ENCODE measurements at places on chromosomes 2 and 18.

DNA sequence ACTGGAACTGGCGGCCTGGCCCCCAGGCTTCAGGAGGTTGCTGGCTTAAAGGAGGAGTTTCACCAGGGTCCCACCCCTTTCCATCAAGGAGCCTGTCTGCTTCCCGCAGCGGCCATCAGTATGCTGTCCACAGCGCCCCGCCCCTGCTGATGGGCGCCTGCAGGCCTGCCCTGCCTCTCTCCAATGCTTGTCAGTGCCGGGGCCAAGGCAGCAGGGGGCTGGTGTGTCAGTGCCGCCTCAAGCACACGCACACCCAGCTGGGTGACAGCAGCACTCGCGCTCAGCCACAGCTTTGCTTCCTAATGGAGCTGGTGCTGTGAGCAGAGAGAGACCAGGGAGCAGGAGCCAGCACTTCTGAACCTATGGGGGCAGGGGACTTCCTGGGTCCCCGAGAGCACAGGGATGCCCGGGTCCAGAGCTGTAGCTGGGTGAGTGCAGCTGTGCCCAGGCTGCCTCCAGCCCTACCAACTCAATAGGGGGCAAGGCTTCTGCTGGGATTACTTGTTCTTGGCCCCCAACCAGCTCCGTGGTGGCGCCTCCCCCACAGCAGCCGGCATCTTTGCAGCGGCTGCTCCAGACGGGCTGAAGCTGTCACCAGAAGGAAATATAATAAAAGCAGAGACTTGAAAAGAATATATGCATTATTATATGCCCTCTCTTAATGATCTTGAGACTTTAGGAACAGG, 377.2 kb upstream of the LRATD1 start:
- DNase-seq, result no peak

DNA sequence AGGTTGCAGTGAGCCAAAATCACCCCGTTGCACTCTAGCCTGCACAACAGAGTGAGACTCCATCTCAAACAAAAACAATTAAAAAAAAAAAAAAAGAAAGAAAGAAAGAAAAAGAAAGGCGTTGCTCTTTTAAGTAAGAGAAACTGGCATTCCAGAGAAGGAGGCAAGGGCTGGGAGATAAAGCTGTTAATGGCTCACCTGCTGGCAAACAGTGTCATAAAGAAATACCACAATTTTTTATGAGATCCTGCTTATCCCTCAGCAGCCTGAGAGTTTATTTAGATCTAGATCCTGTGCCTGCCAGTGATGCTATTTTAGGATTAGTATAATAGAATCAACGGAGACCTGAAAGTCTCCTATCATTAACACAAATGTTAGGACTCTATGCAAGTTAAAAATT, 16.3 kb downstream of the SLC19A3 start:
- DNase-seq, result no peak

DNA sequence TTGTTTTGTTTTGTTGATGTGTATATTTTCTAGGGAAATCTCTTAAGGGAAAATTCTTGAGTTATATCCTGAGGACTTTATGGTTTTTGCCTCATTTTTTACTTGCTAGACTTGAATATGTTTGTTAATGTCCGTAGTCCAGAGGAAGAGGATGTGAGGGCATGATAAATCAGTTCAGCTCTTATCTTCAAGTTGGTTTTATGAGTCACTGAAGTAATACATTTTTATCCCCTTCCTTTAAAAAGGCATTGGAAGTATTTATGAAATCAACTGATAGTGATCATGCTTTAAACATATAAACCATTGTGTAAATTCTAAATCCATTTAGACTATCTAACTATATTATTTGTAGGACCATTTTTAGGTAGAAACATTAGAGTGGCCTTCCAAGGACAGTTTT, 43.9 kb upstream of the CYBRD1 start:
- DNase-seq, result peak; percentile 6

DNA sequence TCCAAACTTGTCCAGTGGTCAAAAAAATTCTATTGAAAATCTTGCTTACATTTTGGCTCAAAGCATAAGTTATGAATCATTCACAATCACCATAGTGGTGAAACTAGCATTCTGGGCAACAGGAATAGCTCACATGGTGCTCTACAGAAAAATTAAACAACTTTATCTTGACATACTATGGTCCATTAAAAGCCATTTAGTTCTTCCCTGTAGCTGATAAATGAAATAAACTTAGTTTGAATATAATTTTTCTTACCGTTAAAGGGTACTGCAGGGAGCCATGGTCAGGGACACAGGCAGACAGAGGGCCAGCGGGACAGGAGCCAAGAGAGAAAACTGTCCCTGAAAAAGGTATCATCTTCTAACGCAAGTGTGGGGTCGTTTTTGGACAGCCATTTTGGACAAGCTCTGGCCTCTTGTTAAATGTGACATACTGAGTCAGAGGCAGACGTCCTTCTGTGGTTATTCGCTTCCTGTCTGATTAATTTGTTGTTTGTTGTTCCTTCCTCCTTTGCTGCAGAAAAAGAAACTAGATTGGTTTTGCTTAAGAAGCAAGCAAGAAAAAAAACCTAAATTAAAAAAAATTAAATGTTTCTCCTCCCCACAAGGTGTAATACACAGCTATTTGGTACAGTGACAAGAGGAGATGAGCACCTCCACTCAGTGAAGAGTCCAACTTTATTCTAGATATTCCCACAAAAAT, at the start of gene WIPF1:
TSS of gene WIPF1 (minus strand) at position 460 of the 703 bp plus-strand sequence. CDS start 12,231 bp downstream, outside the sequence.
- DNase-seq, result peak; percentile 76

- peak; percentile 8 for DNase-seq
Measured at GRCh38 chr2:65177751-65178442, 48.0 kb upstream of the RAB1A start.

GRCh38 chr2:38394903-38395341, 17.8 kb upstream of the ATL2 start:
- DNase-seq, result peak; percentile 63

DNA sequence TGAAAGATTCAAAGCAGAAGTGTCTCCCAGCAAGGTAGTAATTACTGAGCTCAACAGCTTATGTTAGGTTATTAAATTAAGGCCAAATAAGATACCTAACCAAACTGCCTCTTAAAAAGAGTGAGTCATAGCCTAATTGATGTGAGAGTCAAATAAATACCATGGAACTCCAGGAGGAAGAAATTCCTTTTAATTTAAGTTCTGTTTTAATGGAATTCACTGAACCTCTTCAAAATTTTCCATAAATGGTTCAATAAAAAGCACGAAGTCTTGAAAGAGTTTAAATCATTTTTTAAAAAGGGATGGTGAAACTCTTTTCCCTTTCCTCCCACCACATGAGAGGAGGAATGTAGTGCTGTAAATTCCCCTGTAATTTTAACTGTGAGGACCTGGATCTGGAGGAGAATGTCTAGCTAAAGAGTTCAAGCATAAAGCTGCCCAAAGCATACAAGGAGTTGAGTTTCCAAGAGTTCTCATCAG, 180.8 kb upstream of the MMADHC start:
- DNase-seq, result peak; percentile 62

GRCh38 chr18:22913861-22914260, 19.3 kb upstream of the RBBP8 start:
- DNase-seq, result no peak

- DNase-seq, result no peak
Measured at GRCh38 chr2:52336951-52337350, 1305.0 kb upstream of the NRXN1 start.

DNA sequence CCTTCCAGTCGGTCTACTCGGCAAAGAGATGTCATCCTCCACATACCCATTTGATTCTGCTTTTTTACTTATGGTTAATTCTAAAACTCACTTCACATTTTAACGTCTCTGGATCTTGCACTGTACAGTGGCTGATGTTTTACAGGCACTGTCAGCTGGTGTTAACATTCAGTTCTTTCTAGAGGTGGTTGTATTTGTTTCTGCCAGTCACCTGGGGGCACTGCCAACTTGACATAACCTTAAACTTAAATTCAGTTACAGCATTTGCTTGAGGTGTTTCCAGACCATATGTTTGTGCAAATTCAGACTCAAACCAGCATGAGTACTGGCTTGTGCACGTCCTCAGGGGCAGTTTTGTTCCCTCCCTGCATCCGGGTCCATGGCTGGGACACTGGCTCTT, 5.3 kb upstream of the TMEM185B start:
- no peak for DNase-seq

DNA sequence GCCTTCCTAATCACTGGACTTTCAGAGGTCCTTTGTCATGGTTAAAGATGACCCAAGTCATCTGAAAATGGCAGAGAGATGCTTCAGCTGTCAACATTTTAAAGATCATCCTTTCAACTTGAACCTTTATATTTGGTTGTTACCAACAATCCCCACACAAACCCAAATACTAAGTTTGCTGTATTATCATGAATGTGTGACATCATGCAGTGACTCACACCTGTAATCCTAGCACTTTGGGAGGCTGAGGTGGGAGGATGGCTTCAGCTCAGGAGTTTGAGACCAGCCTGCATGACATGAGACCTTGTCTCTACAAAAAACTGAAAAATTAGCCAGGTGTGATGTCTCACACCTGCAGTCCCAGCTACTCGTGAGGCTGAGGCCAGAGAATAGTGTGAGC, 55.2 kb upstream of the NRP2 start:
- no peak for DNase-seq

DNA sequence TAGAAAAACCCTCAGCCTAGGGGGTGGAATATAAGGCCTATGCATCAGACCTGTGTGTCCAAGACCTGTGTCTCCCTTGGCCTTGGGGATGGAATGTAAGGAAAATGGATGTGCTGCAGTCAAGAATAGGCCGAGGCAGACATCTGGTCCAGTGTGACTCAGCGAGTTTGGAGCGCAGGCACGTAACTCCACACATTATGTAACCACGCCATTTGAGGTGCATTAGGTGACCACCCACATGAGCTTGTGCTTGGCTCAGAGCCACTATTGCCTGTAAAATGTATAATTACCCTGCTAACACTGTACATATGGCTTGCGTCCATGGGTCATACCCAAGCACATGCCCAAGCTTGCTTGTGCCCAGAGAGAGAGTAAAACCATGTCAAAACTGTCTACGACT, 580.9 kb upstream of the HNMT start:
- no peak for DNase-seq

- peak; percentile 86 for DNase-seq
Measured at GRCh38 chr2:224094413-224094812, 55.3 kb upstream of the SERPINE2 start.

- DNase-seq, result peak; percentile 79
Measured at GRCh38 chr2:160584972-160585494, 91.4 kb upstream of the RBMS1 start.

- DNase-seq, result peak; percentile 70
Measured at GRCh38 chr2:161913865-161914264, 160.2 kb downstream of the DPP4 start.

DNA sequence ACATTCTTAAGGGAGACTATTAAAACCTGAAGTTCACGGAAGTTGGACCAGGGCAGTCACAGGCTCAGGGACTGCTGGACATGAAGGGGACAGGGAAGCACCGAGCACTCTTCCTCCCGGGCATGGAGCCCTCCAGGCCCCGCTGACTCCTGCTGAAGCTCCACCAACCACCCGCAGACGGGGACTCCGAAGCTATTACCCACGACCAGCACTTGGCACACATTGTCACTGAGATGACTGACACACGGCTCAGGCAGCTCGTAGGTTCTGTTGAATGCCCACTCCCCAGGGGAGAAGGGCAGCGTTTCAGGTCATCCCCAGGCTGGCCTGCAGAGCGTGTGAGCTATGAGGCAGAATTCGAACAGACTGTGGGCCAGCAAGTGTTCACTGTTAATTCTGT, 234.8 kb downstream of the NDUFA10 start:
- DNase-seq, result no peak

DNA sequence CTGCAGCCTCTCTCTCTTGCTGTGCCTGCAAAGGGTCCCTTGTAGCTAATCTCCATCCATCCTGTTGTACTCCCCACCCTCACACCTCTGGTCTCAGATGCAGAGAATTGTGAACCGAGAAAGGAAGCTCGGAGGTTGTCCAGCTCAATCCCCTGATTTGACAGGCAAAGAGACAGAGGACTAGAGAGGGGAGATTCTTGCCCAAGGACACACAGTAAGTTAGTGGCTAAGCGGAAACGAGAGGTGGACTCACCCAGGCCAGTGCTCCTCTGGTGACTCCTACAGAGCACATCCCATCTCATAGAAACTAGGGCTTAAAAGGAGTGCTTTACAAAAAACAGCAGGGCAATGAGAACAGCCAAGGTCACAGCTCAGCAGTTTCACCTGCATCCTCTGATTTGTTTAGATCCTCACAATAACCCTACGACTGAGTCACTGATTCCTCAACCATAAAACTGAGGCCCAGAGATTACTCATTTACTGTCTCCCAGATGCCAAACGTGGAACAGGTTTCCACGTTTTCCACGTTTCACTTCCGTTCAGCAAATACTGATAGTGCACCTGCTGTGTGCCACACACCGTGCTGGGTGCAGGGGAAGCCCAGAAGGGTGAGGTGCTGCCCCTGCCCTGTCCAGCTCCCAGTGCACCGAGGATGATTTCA, 22.1 kb downstream of the EHD3 start:
- DNase-seq, result no peak

DNA sequence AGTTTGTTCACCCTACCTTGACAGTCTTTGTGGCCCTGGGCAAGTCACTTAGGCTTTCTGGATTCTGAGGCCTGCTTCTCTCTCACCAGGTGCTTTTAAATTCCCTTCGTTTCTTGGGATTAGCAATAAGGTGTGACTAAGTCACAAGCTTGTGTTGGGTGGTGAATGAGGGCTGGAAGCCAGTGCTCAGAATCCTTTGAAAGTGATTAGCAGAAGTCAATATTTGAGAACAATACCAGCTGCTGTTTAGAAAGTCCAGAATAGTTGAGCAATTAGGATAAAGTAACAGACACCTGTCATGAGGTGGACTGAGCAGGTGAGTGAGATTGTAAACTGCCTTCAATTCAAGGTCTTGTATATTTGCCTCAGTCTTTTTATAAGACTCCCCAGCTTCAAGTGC, 19.3 kb upstream of the MGAT5 start:
- no peak for DNase-seq

GRCh38 chr2:239532859-239533258, 132.0 kb upstream of the HDAC4 start:
- no peak for DNase-seq

DNA sequence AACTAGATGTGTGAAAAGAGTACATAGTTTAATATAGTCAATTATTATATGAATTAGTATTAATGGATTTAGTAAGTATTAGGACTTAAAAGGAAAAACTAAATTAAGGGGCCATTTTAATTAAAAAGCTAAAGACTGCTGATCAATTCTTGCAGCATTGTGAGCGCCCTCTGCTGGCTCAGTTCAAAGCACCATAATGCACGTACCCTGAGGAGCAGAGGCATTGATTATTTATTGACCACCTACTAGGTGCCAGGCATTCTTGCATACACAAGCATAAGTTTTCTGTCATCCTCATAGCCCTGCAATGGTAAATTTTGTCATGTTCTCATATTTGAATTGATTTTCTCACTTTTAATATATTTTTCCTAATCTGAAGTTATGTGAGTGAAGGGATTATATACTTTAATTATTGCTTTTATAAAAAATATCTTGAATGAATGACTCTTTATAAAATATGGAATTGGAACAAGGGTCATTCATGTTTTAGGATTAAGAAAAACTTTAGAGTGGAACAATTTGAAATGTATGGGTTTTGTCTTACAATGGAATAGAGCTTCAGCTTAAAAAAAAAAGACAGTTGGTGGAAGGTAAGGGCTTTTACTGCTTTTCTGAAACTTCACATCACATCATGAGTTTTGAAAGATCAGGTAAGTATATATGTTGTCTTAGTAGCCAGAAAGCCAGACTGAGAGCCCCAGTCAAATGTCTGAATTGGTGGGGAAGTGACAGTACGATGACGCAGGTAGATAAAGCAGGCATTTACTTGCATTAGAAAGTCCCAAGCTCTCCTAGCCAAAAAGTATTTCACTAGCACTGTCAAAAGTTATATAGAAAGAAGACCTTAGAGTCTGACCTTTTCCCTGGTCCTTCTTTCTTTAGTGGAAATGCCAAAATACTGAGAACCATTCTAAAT, 9.7 kb downstream of the ITGA4 start:
- peak; percentile 49 for DNase-seq

GRCh38 chr18:57666818-57667497, 45.3 kb upstream of the NARS1 start:
- peak; percentile 68 for DNase-seq

All from fibroblast of upper back skin (primary cell).